ENCODE measurements at places on chromosomes 2 and 18. TPM values are rescaled to one million over a fixed set of nuclear protein-coding genes. Genes with fewer than 3 reads are reported as not detected.

Gene CDKL4
- total RNA-seq, result not detected

Gene VIL1
- not detected for total RNA-seq

Gene ANKRD62
- total RNA-seq, result not detected

Gene COLEC12
- total RNA-seq, result not detected

DNA sequence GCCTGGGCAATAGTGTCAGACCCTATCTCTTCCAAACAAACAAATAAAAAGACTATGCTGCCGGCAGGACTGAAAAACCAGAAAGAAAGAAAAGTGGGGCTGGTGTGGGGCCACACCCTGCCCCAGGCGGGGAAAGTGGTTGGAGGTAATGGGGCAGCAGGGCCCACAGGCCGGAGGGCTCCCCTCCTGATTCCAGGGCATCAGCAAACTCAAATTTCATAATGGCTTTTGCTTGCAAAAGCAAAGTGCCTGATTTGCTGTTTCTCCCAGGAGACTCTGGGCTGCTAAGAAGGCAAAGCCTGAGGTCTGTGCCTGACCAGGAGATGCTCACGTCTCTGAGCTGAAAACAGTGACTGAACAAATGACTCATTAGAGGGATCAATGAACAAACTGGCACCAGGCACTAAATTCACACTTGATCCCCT, 121.9 kb downstream of the HDAC4 start:
- peak overlapping the region; percentile 42 for H3K27ac ChIP-seq
- DNase-seq, result no peak
- peaks cover 40% of the 10 kb centered on the region for H3K4me1 ChIP-seq

GRCh38 chr2:71323386-71323785, 8.2 kb upstream of the ZNF638 start:
- no peaks in the 10 kb centered on the region for H3K36me3 ChIP-seq
- H3K27ac ChIP-seq, result no peak overlapping the region
- H3K4me3 ChIP-seq, result no peak overlapping the region
- no peaks in the 10 kb centered on the region for H3K4me1 ChIP-seq

DNA sequence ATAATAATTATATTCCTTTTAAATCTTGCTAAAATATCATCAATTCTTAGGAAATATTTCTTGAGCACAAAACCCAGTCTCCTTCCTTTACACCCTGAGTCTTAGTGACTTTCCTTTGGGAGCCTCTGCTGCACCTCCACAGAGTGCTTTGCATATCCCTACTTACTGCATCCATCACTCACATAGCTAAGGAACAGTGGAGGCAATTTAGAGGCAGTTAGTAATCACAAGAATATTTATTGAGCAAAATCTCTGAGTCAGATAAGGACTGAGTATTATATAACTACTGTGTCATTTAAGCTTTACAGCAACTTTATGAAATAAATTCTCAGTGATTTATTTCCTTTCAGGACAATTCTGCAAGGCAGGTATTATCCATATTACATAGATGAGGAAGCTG, 327.7 kb downstream of the TMX3 start:
- no peaks in the 10 kb centered on the region for H3K27me3 ChIP-seq
- H3K27ac ChIP-seq, result no peak overlapping the region
- no peaks in the 10 kb centered on the region for H3K36me3 ChIP-seq
- no peaks in the 10 kb centered on the region for H3K4me1 ChIP-seq
- no peak for DNase-seq

GRCh38 chr2:128799730-128800129, 481.1 kb upstream of the HS6ST1 start:
- no peaks in the 10 kb centered on the region for H3K36me3 ChIP-seq
- H3K27me3 ChIP-seq, result no peaks in the 10 kb centered on the region
- H3K4me1 ChIP-seq, result no peaks in the 10 kb centered on the region
- no peak for DNase-seq
- H3K27ac ChIP-seq, result no peak overlapping the region
- no peak overlapping the region for H3K4me3 ChIP-seq

- H3K36me3 ChIP-seq, result no peaks in the 10 kb centered on the region
- H3K27me3 ChIP-seq, result no peaks in the 10 kb centered on the region
- H3K4me1 ChIP-seq, result no peaks in the 10 kb centered on the region
- H3K27ac ChIP-seq, result no peak overlapping the region
Observed at GRCh38 chr2:17043173-17043572, 377.5 kb upstream of the CYRIA start.

- no peaks in the 10 kb centered on the region for H3K36me3 ChIP-seq
- H3K27ac ChIP-seq, result no peak overlapping the region
- peaks cover 23% of the 10 kb centered on the region for H3K4me1 ChIP-seq
- H3K27me3 ChIP-seq, result peaks cover 4% of the 10 kb centered on the region
Observed at GRCh38 chr2:73822991-73823390, 5.8 kb upstream of the STAMBP start.

DNA sequence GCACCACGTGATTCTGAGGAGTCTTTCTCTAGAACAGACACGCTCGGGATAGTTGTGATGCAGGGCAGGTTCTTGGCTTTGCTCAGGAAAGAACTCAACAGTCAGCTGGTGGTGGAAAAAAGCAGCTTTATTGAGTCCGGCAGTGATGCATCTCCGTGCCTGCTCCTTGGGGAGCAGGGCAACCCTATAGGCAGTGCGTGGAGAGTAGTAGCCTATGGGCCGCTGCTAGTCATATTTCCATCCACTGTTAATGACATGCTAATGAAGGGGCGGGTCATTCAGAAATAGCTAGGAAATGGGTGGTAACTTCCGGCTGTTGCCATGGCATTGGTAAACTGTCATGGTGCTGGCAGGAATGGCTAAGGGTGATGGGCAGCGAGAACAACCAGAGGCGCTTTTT, 11.6 kb upstream of the ACKR3 start:
- no peak overlapping the region for H3K27ac ChIP-seq
- DNase-seq, result no peak
- no peaks in the 10 kb centered on the region for H3K27me3 ChIP-seq
- H3K36me3 ChIP-seq, result peaks cover 41% of the 10 kb centered on the region

DNA sequence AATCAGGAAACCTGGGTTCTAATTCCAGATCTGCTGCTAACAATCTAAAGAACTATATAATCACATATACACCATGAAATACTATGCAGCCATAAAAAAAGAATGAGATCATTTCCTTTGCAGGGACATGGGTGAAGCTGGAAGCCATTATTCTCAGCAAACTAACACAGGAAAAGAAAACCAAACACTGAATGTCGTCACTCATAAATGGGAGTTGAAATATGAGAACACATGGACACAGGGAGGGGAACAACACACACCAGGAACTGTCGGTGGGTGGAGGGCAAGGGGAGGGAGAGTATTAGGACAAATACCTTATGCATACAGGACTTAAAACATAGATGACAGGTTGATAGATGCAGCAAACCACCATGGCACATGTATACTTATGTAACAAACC, 33.2 kb downstream of the CDH2 start:
- no peak overlapping the region for H3K27ac ChIP-seq
- H3K36me3 ChIP-seq, result no peaks in the 10 kb centered on the region
- H3K4me1 ChIP-seq, result no peaks in the 10 kb centered on the region
- DNase-seq, result no peak
- H3K27me3 ChIP-seq, result no peaks in the 10 kb centered on the region

- peaks cover 3% of the 10 kb centered on the region for H3K27me3 ChIP-seq
- DNase-seq, result no peak
- no peaks in the 10 kb centered on the region for H3K4me1 ChIP-seq
Observed at GRCh38 chr2:173711816-173712215, 253.4 kb downstream of the SP3 start.

DNA sequence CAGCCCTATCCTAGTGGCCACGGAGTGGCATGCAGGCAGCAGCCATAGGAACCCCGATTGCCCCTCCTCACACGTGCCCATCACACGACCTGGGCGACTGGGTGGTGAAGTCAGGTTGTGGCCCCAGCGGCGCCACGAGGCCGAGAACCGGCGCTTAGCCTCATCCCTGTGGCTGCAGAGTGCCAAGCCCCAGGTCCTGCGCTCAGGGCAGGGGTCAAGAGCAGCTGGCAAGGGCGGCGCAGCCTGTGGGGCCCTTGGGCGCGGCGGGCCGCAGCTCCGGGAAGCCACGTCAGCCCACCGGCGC, 73.3 kb downstream of the RPIA start:
- H3K27me3 ChIP-seq, result peaks cover 27% of the 10 kb centered on the region
- H3K27ac ChIP-seq, result no peak overlapping the region
- no peak overlapping the region for H3K4me3 ChIP-seq
- no peaks in the 10 kb centered on the region for H3K36me3 ChIP-seq
- DNase-seq, result no peak
- H3K4me1 ChIP-seq, result peaks cover 5% of the 10 kb centered on the region

DNA sequence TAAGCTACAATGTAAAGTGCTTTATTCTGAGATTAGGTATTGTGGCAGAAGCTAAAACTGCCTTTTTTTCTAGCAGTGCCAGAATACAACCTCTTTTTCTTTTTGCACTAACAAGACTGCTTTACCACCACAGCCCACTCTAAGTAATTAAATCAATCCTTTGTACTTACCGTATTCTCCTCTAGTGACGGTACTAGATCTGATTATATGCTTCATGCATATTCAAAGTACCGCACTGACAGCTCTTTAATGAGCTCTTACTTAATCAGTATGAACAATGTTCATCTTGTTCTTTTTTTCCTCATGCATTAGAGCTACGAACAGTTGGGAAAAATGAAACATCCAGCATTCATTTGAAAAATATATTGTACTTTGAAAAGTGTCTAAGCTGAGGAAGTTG, 16.1 kb upstream of the OTX1 start:
- H3K36me3 ChIP-seq, result no peaks in the 10 kb centered on the region
- no peak for DNase-seq
- H3K4me3 ChIP-seq, result no peak overlapping the region
- H3K27ac ChIP-seq, result no peak overlapping the region
- no peaks in the 10 kb centered on the region for H3K4me1 ChIP-seq
- no peaks in the 10 kb centered on the region for H3K27me3 ChIP-seq

GRCh38 chr2:150859877-150860276, 372.4 kb upstream of the RND3 start:
- H3K4me1 ChIP-seq, result no peaks in the 10 kb centered on the region
- no peak for DNase-seq
- no peak overlapping the region for H3K4me3 ChIP-seq
- no peaks in the 10 kb centered on the region for H3K36me3 ChIP-seq

DNA sequence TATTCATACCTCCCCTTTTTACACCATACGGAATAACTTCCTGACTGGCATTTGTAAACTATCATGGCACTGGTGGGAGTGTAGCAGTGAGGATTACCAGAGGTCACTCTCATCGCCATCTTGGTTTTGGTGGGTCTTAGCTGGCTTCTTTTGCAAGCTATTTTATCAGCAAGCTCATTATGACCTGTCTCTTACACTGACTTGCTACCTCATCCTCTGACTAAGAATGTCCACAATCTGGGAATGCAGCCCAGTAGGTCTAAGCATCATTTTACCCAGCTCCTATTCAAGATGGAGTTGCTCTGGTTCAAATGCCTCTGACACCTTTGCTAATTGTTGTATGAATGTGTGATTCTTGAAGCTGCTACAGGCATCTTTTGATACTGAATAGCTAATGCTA, 950.8 kb upstream of the SLC39A10 start:
- H3K4me3 ChIP-seq, result no peak overlapping the region
- H3K27me3 ChIP-seq, result no peaks in the 10 kb centered on the region
- H3K4me1 ChIP-seq, result no peaks in the 10 kb centered on the region
- H3K36me3 ChIP-seq, result no peaks in the 10 kb centered on the region
- no peak for DNase-seq

DNA sequence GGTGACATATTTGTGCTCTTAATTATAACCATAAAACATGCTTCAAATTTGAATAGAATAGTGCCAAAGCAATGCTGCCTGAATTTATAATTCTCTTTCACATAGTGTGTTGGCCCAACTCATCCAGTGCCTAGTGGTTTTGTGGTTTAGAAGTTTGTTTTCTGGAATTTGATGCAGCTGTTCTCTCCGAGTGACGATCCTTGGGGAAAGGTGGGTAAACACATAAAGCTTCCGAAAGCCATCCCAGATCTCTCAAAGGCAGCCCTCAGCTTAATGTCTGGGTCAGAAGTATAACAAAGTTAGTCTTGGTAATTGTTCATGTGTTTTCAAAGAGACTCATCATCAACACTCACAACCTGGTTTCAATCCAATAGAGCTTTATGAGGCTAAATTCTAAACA, 235.6 kb upstream of the CDH2 start:
- DNase-seq, result no peak
- no peaks in the 10 kb centered on the region for H3K4me1 ChIP-seq
- H3K4me3 ChIP-seq, result no peak overlapping the region

GRCh38 chr2:96926791-96927190, 56.9 kb upstream of the SEMA4C start:
- no peak overlapping the region for H3K4me3 ChIP-seq
- no peak overlapping the region for H3K27ac ChIP-seq
- no peaks in the 10 kb centered on the region for H3K36me3 ChIP-seq
- H3K4me1 ChIP-seq, result peaks cover 18% of the 10 kb centered on the region
- no peak for DNase-seq

GRCh38 chr2:95379371-95379831, 23.1 kb upstream of the FAHD2A start:
- no peak for DNase-seq
- no peaks in the 10 kb centered on the region for H3K36me3 ChIP-seq
- H3K27ac ChIP-seq, result no peak overlapping the region
- H3K4me3 ChIP-seq, result no peak overlapping the region
- no peaks in the 10 kb centered on the region for H3K27me3 ChIP-seq

GRCh38 chr2:136210822-136211221, 92.9 kb upstream of the CXCR4 start:
- peaks cover 4% of the 10 kb centered on the region for H3K27me3 ChIP-seq
- H3K4me3 ChIP-seq, result no peak overlapping the region
- no peak for DNase-seq
- no peak overlapping the region for H3K27ac ChIP-seq
- peaks cover 3% of the 10 kb centered on the region for H3K36me3 ChIP-seq

DNA sequence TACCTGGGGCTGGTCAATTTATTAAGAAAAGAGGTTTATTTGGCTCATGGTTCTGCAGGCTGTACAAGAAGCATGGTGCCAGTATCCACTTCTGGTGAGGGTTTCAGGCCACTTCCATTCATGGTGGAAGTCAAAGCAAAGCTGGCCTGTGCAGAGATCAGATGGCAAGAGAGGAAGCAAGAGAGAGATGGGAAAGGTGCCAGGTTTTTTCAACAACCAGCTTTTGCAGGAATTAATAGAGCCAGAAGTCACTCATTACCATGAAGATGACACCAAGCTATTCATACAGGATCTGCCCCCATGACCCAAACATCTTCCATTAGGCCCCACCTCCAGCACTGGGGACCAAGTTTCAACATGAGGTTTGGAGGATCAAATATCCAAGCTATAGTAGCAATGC, 56.8 kb upstream of the ST3GAL5 start:
- no peak overlapping the region for H3K27ac ChIP-seq
- no peak for DNase-seq
- peaks cover 13% of the 10 kb centered on the region for H3K36me3 ChIP-seq
- H3K27me3 ChIP-seq, result peaks cover 8% of the 10 kb centered on the region
- H3K4me1 ChIP-seq, result no peaks in the 10 kb centered on the region
- no peak overlapping the region for H3K4me3 ChIP-seq

GRCh38 chr2:172098650-172099471, 3.8 kb downstream of the DLX2 start:
- peaks cover 6% of the 10 kb centered on the region for H3K36me3 ChIP-seq
- peaks cover 73% of the 10 kb centered on the region for H3K27me3 ChIP-seq
- H3K4me1 ChIP-seq, result peaks cover 40% of the 10 kb centered on the region
